GM23248 (cell line): ENCODE measurements at places on chromosomes 12 and 14. TPM values are rescaled to one million over a fixed set of nuclear protein-coding genes. Genes with fewer than 3 reads are reported as not detected.

Gene FOXN4
- not detected in 2 replicates for total RNA-seq

DNA sequence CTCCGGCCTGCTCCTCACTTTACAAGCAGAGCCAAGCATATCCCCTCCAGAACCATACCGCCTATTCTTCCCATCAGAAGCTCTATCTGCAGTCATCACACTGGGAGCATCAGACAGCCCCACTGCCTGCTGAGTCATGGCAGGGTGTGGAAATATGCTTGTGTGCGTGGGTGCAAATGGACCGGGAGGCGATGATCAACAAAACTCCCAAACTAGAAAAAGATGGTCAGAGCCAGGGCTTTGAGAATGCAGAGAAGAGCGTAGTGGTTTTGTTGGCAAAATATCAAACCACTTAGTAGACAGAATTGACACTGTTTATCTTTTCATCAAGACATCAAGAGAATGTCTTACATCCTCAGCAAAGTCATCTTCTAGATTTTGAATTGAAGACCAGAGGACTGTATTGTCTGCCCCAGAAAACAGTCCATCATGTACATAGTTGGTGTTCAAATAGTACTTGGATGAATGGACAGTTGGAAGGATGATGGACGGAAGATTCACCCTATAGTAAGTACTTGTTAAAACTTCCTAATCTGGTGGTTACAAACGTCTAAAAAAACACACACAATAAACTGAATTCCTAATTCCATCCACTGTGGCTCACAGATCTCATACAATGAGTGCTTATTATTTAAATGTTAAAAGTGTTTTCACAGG, 54.9 kb downstream of the VWF start:
- peaks cover 24% of the 10 kb centered on the region for H3K4me1 ChIP-seq
- H3K36me3 ChIP-seq = no peaks in the 10 kb centered on the region
- no peak overlapping the region for H3K4me3 ChIP-seq
- no peaks in the 10 kb centered on the region for H3K27me3 ChIP-seq
- peak overlapping the region; percentile 61 for H3K27ac ChIP-seq

DNA sequence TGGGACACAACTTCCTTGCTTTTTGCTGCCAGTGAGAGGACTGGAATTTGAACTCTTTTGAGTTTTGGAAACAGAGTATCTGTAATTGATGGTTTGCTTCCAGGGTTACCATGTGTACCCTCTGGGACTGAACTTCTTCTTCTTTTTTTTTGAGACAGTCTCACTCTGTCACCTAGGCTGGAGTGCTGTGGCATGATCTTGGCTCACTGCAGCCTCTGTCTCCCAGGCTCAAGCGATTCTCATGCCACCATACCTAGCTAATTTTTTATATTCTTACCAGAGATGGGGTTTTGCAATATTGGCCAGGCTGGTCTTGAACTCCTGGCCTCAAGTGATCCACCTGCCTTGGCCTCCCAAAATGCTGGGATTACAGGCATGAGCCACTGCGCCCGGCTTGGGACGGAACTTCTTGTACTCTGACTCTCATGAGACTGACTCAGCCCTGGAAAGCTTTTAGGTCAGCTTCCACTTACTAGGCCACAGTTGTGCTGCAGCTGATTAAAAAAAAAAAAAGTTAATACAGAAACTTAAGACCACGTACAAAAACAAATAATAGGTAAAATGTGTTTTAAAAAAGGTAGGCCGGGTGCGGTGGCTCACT, 15.8 kb downstream of the SEL1L start:
- DNase-seq = peak; percentile 78
- no peaks in the 10 kb centered on the region for H3K27me3 ChIP-seq
- peak overlapping the region; percentile 41 for H3K27ac ChIP-seq

DNA sequence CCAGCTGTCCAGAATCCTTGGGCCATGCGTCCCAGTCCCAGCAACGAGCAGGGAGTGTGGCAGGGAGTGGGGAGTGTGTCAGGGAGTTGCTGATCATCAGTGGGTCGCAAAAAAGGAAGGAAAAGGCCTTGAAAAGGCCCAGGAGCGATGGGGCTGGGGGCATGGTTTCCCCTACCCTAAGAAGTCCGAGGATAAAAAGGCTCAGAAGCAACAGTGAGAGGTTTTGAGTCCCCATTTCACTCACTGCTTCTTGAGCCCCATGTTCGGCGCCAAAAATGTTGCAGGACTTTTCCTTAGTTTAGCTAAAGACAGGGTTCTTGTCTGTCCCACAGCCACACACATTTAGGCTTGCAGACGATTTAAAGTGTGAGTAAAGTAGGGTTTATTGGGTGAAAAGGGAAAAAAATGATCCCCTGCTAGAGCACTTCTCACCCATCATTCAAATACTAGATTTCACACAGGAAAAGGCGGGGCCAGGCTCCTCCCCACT, 189.5 kb downstream of the KCNC2 start:
- H3K27me3 ChIP-seq = no peaks in the 10 kb centered on the region
- H3K4me3 ChIP-seq = no peak overlapping the region
- DNase-seq = peak; percentile 0
- no peaks in the 10 kb centered on the region for H3K4me1 ChIP-seq
- H3K27ac ChIP-seq = no peak overlapping the region

DNA sequence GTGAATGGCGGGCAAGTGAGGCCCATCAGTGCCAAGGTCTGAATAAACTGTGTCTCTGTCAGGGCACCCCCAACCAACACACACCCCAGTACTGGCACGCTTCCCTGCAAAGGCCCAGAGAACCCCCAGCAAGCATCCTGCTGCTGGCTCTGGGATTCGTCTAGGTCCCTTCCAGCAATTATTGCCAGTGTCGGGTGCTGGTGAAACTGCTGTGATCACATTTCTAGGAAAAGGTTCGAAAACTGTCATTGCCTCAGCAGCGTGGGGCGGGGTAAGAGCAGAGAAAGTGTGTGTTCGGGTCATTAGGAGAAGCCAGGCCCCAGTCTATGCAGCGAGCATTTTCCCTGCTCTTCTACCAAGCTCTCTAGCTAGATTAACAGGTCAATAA, 2.5 kb downstream of the FAM222A start:
- no peaks in the 10 kb centered on the region for H3K4me1 ChIP-seq
- peaks cover 27% of the 10 kb centered on the region for H3K27me3 ChIP-seq
- no peak for DNase-seq
- no peak overlapping the region for H3K4me3 ChIP-seq
- no peak overlapping the region for H3K27ac ChIP-seq

- H3K27me3 ChIP-seq = no peaks in the 10 kb centered on the region
- no peak overlapping the region for H3K27ac ChIP-seq
- H3K36me3 ChIP-seq = no peaks in the 10 kb centered on the region
Measured at GRCh38 chr12:54356951-54357356, 7.3 kb downstream of the GPR84 start.

- H3K27ac ChIP-seq = no peak overlapping the region
- H3K36me3 ChIP-seq = no peaks in the 10 kb centered on the region
- H3K27me3 ChIP-seq = no peaks in the 10 kb centered on the region
- no peaks in the 10 kb centered on the region; the same call in 1 of the 2 replicates for H3K4me1 ChIP-seq
- no peak overlapping the region for H3K4me3 ChIP-seq
Measured at GRCh38 chr12:79514730-79515529, 175.8 kb downstream of the PAWR start.

- H3K27me3 ChIP-seq = peaks cover 59% of the 10 kb centered on the region
- no peak overlapping the region for H3K4me3 ChIP-seq
- no peak for DNase-seq
- H3K4me1 ChIP-seq = no peaks in the 10 kb centered on the region
Measured at GRCh38 chr14:100777818-100778525, 47.9 kb upstream of the MEG3 start.
